ENCODE measurements at places on chromosomes 6 and 20.

- no peak for DNase-seq
Measured at GRCh38 chr6:109820706-109821350, 129.7 kb downstream of the FIG4 start.

GRCh38 chr20:10022625-10023024 lies 12.2 kb upstream of the ANKEF1 start:
- DNase-seq = no peak

DNA sequence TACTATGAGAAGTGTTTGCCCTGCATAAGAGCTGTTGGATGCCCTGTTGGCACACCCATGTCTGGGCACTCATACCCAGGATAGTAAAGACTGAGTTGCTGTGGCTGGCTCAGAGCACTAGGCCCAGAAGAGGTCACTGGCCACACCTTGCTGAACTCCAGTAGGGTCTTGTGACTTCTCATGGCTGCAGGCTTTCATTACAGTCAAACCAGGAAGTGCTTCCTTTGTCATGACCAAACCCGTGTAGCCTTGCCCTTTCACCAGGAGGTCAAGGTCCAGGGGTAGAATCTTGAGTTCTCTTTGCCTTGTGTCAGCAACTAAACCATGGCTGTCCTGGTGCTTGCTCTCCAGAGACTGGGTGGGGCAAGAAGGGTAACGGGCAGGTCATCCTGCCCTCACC lies 49.5 kb downstream of the CD164 start:
- no peak for DNase-seq

DNA sequence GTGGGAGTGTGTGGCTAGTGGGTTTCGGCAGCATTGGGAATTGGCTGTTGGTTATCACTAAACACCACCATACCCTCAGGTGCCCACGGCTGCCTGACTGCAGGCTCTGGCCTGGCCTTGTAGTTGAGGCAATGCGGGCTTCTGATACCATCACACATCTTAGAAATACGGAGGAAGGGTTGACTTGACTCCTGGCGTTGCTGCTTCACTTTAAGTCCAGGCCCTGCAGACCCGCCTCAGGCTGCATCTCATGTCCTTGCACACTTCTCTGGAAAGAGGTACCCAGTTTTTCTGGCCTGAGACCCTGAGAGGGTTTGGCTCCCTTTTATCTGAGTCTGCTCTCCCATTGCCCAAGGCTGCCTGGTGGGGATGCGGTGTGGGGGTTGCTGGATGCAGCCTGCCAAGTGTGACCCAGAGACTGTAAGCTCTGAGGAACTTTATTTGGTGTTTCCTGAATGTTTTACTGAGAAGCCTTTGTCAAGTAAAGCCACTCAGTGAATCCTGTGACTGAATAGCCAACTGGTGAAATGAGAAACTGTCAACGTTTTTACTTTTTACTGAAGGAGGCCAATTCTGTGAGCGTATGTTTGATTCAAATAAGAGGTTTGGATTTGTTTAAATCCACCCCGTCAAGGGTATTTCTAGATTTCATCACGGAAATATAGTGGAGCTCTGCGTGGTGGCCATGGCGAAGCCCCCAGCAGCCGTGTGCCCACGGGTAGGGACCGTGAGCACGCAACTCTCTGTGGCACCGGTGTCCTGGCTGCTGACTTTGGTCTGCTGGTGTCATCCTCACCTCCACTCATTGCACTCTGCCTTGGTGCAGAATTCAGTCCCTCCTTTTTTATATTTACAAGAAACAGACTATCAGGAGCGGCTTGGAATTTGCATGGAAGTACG lies 160.1 kb downstream of the DTNBP1 start:
- DNase-seq = no peak

DNA sequence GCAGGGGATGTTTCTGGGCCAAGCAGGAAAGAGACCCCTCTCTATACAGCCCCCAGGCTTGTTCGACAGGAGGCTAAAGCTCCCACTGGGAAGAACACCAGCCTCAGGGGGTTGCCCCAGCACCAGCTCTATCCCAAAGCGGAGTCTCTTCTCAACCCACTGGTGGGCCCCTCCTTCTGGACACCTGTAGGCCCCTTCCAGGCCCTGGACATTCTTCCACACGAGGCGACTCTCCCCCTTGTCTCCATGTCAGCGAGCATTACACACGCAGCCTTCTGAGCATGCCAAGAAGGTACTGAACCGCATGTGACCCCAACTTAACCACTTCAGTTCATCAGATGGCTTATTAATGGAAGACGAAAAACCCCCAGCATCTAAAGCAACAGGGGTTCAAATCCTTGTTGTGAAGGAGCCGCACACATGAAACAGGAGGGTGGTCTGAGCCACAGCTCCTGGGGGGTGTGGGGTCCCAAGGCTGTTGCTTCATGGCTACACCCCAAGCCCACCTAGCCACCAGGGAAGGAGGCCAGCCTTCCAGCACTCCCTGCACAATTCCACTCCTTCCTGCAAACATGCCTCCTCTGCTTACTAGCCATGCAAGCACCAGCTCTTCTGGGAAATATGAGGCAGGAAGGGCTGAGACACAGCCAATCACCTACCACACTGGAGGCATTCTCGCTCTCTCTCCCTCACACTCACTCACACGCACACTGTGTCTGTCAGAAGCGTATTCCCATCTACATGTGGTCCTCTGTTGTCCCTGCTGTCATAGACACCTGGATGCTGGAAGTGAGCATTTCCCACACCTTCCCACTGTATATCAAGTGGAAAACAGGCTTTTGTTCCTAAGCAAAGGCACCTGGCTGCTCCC lies 104.5 kb downstream of the NOL4L start:
- DNase-seq = no peak

DNA sequence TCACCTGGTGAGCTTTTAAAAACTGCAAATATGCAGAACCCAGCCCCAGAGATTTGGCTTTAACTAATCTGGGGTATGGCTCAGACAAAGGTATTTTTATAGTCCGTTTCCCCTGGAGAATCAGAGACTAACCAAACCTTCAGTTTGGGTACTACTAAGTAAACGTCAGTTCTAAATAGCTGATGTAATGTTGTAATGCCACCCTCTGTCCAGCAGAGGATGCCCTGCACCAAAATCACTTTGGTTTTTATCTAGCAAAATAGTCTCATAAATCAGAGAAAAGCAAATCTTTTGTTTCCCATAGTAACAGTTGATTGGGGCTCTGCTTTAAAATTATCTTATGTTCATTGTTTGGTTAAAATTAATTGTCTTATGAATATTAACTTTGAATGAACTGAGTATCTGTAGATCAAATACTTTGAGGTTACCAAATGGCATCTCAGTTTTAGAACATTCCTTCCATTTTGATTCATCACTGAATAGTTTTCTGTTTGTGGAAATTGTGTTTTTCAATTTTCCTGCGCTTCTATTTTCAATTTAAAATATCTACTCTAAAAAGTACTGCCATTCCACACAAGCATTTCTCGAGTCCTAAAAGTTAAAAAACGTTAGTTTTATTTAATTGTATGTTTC lies 278.3 kb upstream of the PLCB4 start:
- peak; percentile 51 for DNase-seq

DNA sequence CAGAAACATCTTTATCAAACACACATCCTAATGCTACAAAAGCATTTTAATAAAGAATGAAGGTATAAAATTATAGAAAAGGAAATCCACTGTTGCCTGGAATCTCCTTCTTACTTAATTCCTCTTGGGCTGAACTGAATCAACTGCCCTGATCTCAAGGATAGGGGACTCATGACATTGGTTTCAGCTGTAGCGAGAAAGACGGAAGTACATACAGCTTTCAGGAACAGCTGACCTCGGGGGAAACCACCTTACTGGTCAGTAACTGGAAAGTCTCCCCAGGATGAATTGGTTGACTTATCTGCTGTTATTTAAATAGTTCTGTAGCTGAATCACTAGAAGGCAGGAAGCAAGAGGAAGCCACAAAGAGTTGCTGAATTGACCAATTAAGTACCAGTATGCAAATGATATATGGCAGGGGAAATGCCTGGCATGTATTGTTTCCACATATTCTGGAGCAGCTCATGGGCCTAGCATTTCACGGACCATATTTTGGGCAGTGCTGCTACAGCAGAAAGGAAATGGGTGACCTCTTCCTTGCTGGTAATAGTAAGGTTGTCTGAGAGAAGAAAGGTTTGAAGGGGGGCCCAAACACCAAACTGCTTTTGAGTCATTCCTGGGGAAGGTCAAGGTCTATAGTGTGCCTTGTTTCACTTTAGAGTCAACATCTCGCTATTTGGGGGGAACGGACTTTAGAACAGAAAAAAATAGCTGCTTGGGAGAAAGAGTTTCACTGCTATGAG lies 43.7 kb upstream of the MAP7 start:
- peak; percentile 99 for DNase-seq

DNA sequence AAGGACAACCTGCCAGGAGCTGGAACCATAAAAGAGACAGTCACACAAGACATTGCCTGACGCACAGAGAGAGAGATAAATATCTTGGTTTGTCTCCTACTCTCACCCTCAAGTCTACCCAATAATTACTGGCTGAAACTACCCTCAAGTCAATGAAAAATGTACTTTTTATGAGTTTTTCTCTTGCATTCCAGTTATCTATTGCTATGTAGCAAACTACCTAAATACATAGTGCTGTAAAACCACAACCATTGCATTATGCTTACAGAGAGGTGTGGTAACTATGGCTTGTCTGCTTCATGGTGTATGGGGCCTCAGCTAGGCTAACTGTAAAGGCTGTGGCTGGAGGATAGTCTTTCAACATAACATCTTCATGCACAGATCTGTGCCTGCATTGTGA lies 247.8 kb downstream of the HAO1 start:
- DNase-seq = no peak

- DNase-seq = no peak
Measured at GRCh38 chr6:44255871-44256774, 1.2 kb downstream of the SLC35B2 start.

GRCh38 chr6:31874084-31874670 lies 4.6 kb downstream of the SLC44A4 start:
- no peak for DNase-seq

- no peak for DNase-seq
Measured at GRCh38 chr6:71053475-71053874, 96.6 kb upstream of the B3GAT2 start.

DNA sequence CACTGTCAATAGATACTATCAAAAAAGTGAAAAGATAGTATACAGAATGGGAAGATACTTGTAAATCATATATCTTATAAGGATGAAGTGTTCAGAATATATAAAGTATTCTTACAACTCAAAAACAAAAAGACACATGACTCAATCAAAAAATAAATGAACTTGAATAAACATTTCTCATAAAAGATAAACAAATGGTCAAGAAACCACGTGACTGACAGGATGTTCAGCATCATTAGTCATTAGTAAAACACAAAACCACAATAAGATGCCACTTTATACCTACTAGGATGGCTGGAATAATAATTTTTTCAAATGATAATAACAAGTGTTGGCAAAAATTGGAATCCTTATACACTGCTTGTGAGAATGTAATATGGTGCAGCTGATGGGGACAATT lies 729.1 kb upstream of the HS3ST5 start:
- DNase-seq = peak; percentile 34

GRCh38 chr6:109964949-109965348 lies 13.2 kb upstream of the GPR6 start:
- DNase-seq = no peak

GRCh38 chr6:158057213-158057987 lies 75.7 kb downstream of the SYNJ2 start:
- DNase-seq = peak; percentile 96

DNA sequence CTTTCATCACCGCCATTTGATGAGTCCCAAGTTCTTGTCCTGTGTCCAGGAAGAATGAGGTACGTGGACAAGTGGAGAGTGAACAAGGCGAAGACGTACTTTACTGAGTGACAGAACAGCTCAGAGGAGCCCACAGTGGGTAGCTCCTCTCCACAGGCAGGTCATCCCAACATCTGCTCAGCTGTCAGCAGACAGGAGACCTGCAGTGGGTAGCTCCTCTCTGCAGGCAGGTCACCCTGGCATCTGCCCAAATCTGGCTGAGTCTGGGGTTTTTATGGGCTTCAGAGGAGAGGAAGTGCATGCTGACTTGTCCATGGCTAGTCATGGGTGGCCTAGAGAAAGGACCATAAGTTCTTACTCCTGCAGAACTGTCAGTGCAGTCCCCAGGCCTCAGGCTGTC lies 32.7 kb upstream of the PDYN start:
- DNase-seq = no peak

DNA sequence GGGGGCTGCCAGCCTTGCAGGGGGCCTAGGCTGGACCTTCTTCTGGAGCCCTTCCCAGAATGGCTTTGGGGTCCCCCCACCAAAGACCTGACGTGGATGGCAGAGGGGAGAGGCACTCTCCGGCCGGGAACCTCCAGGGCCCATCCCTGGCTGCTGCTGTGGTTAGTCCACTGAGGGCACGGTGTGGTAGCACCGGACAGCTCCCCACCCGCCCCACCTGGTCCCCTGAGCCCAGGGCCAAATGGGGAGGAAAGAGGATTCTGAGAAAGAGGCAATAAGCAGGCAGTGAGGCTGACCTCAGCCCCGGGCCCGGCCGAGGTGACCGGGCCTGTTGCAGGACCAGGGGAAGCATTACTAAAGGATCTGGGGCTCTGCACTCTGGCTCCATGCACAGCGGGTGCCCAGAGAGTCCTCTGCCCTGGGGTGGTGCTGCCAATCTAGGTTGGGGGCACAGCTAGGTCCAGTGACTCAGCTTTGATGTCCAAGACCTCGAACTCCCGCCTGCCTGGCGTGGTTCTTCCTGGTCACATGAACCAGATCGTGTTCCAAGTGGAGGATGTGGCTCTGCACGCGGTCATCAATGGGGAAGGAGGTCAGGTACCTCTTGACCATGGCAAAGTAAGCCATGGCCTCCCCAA lies 2.2 kb downstream of the CENPB start:
- peak; percentile 66 for DNase-seq

DNA sequence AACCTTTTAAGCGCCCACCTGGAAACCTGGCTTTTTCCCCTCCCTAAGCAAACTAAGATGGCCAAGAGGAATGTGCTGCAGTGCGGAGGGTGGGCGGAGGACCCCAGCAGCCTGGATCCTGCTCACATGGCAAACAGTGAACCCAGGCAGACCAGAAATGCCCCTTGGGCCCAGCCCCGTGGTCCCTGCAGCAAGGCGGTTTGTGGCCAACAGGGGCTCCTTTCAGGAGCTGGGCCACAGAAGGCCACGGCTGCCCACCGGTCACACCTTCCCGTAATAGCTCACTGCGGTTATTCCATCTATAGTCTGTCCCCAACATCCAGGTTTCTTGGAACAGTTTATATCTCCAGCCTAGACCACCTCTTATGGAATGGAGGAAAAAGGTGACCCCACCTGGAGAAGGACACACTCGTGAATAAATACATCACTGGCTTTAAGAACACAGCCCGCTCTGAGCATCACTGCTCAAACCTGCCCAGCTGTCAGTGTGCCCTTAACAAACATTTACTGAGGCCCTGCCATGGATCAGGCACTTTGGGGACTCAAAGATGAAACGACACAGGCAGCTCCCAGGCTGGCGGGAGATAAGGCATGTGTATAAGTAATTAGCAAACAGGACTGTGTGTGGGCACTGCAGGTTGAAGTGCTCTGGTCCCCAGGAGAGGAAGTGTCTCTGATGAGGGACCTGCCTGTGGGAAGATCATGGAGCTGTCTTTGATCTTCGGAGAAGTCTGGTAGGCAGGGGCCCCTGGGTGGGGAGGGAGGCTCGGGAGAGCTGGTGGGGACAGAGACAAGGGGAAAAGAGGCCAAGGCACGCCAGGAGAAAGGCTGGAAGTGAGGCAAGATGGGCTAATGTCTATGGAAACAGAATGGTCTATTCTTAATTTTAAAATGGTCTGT lies 3.2 kb upstream of the TUBB1 start:
- DNase-seq = no peak

- DNase-seq = no peak
Measured at GRCh38 chr6:96834070-96834469, 3.2 kb downstream of the GPR63 start.
